Memory B cell (primary cell): ENCODE measurements at places on chromosomes 11 and 22.

- no peak for DNase-seq
Observed at GRCh38 chr22:20448630-20449029, 11.0 kb upstream of the SCARF2 start.

DNA sequence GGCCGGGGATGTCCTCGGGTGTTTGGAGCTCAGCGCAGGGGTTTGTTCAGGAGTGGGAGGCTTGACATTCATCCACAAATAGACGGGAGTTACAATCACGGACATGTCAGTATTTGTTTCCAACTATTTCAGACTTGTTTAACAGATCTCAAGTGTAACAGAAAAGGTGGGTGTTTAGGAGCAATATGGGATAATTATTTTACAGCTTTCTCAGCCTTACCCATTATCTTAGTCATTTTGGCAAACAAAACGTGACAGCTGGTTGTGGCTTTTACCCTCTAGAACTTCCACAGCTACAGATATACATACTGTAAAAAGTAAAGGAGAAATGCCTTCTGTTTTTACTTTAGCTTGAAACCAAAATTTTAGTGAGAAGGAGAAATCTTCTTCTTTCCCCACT is 178.7 kb upstream of the TMEM45B start:
- no peak for DNase-seq

DNA sequence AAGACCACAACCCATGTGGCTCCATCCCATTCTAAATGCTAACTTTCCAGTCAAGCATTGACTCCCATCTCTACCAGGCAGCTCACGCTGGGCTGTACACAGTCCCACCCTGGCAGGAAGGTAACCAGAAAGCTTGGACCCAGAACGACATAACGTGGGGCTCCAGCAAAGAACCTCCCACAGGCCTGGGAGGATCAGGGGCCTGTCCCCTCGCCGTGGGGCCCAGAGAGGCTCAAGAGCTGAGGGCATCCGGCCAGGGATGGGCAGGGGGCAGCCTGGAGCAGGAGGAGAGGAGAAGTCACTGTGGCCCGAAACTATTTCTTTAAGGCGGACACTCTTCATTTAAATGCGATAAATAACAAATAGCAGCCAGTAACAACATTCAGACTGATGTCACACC is 169.9 kb downstream of the SHANK2 start:
- DNase-seq: no peak

GRCh38 chr11:118401151-118401879 is at the start of gene ATP5MG:
TSS of gene ATP5MG (plus strand) at chr11:118401606. CDS start at chr11:118401666, 60 bp downstream.
- peak; percentile 87 for DNase-seq

DNA sequence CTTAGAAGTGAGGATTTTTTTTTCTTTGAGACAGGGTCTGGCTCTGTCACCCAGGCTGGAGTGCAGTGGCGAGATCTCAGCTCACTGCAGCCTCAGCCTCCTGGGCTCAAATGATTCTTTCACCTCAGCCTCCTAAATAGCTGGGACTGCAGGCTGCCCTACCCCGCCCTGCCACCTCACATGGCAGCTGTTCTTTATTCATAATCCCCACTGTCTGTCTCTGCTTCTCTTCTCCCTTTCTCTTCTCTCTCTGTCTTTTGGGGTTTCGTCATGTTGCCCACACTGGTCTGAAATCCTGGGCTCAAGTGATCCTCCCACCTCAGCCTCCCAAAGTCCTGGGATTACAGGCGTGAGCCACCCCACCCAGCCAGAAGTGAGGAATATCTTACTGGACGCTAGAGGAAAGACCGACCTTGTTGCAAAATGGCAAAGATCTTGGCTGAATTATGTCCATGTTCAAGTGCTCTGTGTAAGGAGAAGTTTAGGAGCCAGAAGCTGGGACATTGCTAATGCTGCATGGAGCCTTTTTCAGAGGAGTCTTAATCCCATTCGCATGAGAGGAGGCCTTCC is 21.9 kb downstream of the KRTAP5-5 start:
- DNase-seq: no peak

GRCh38 chr11:120651836-120652235 is 140.3 kb downstream of the GRIK4 start:
- no peak for DNase-seq

DNA sequence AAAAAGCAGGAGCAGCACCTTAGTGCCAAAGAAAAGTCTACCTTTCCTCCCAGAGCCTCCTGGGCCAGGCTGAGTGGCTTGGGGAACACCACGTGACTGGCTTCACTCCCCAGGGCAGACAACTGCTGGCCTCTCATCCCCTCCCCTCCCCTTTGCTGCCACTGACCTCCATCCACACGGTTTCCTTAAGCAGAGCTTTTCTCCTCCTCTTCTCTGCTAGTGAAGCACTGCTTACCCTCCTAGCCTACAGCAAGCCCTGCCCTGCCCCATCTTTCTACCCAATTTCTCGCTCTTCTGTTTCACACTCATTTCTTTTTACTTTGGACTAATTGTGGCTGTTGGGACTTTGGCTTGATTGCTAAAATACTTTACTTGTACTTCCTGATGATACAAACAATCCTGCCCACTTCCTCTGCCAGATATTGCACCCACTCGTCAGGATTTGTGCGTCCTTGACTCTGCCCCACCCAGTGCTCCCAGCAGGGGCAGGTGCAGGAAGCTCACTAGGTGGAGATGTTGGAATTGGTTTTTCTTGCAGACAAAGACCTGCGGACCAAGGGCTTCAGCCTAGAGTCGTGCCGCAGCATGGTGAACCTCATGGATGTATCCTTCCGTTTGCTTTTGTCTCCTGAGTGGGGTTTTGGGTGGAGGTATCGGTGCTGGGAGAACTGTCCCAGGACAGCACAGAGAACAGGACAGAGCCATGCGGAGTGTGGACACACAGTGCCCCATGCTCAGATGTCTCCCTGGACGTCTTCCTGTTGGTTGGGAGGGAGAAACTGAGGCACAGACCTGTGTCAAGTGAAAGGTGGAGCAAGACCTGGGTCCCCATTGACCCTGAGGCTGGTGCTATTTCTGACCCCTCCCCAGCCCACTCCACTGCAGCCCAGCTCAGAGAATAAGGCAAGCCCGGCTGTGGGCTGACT is 27.3 kb downstream of the CAPN1 start:
- DNase-seq: no peak

GRCh38 chr11:84558085-84558905 is 1068.8 kb downstream of the DLG2 start:
- no peak for DNase-seq

DNA sequence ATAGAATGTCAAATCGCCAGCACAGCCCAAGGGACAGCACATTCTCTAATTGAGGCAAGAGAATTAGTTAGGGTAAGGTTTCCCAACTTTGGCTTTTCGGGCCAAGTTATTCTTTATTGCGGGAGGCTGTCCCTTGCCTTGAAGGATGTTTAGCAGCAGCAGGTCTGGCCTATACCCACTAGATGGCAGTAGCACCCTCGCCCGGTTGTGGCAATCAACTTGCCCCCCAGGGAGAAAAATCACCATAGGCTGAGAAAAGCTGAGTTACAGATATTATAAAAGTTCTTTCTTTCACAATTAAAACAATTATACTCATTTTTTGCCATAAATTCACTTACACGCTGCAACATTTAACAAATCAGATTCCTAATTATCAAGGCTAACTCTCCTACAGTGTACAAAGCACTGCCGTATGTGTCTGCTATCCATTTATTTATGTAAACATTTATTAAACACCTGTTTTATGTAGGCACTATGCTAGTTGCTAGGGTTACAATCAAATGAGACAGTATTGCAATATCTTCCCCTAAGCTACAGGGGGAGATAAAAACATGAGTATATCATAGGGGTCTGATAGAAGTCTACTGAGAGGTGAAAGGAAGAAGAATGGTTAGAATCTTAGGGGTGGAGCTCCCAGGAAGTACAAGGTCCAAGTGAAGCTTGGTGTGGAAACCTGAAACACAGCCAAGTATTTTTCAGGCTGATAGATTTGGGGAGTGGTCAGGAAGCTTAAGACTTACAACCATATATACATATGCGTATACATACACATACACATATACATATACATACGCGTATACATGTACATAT is 452.3 kb downstream of the RAB38 start:
- no peak for DNase-seq

DNA sequence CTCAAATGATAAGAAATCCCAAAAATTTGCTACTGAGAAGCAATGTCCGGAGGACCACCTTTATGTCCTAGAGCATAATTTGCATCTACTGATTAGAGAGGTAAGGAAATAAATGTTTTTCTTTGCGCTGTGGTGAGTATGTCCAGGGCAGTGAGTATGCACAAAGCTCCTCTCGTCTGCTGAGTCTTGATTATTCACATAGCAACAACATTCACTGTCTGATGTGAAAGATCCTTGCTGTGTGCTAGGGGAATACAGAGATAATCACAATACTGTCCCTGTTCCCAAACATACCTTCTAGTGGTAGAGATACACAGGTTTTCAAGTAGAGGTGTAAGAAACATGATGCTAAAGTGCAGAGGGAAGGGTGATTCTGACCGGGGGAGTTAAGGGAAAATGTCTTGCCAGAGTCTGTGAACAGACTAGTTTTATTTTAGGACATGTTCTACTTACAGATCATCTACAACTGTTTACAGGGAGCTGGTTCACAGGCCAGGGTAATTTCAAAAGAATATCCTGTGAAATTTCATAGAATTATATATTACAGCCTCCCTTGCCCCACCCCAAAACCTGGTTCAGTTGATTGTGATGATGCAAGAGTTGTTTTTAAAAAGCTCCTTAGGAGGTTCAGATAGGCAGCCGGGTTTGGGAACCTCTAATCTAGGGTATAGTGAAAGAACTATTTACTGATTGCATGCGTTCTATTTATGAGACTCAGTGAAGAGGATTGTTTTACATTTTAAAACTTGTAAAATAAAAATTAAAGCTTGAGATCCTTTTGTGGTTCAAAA is 12.6 kb downstream of the MED17 start:
- no peak for DNase-seq

- no peak for DNase-seq
Observed at GRCh38 chr11:415640-416041, 842 bp upstream of the SIGIRR start.

DNA sequence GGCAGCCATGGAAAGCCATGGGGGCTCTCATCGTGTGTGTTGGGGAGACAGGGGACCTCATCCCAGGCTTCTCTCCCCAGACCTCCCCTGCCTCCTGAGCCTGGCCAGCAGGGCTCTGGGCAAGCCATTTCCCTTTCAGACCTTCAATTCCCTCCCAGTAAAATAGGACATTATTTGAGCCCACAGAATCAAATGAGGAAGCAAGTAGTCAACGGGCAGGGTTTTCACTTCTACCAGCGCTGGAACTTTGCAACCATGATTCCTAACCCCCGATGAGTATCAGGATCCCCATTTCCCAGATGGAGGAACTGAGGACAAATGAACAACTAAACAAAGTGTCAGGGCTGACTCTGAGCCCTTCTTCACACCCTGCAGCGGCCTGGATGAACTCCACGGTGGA is 48.9 kb upstream of the TCF20 start:
- no peak for DNase-seq

GRCh38 chr11:50333861-50334260 is 301.2 kb downstream of the OR4C45 start:
- DNase-seq: no peak

- DNase-seq: no peak
Observed at GRCh38 chr11:33269822-33270221, 12.6 kb downstream of the HIPK3 start.

- DNase-seq: no peak
Observed at GRCh38 chr11:69944146-69944795, 125.1 kb upstream of the FGF3 start.

- no peak for DNase-seq
Observed at GRCh38 chr11:106011481-106011880, 10.6 kb downstream of the MSANTD4 start.

- DNase-seq: no peak
Observed at GRCh38 chr11:22640862-22641261, 15.2 kb upstream of the FANCF start.

DNA sequence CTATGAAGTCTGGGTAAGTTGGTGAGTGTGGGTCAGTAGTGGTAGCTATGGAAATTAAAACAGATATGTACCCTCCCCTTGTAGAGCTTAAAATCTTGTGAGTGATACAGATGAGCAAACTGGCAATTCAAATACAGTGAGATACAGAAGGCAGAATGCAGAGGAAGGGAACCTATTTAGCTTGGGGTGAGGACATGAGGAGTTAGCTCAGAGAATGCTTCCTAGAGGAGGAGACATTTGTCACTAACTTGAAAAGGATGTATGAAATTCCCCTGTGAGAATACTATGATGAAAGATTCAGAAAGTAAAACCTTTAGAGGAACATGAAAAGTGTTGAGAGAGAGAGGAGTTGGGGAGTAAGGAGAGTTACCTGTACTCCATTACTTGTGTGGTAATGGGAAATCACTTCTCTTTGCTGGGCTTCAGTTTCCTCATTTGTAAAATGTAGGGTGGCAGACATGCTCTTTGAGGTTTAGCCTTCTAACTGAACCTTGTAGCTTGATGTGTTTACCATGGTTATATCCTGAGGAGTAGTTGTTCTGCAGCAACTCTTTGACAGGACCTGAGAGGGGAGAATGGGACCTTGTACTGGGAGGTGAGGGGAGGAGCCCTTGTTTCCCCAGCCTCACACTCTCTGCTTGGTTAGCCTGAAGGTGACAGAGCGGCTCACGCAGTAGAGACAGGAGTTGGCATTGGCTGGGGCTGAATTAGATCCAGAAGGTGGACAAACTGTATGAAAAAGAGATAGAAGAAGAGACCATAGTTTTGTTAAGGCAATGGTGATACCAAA is 17.9 kb downstream of the SWAP70 start:
- DNase-seq: no peak

- DNase-seq: no peak
Observed at GRCh38 chr22:19815093-19815822, 39.4 kb downstream of the GNB1L start.

- DNase-seq: no peak
Observed at GRCh38 chr11:102436976-102437375, 15.6 kb downstream of the TMEM123 start.

- DNase-seq: peak; percentile 35
Observed at GRCh38 chr11:14300661-14301304, 58.2 kb downstream of the RRAS2 start.

DNA sequence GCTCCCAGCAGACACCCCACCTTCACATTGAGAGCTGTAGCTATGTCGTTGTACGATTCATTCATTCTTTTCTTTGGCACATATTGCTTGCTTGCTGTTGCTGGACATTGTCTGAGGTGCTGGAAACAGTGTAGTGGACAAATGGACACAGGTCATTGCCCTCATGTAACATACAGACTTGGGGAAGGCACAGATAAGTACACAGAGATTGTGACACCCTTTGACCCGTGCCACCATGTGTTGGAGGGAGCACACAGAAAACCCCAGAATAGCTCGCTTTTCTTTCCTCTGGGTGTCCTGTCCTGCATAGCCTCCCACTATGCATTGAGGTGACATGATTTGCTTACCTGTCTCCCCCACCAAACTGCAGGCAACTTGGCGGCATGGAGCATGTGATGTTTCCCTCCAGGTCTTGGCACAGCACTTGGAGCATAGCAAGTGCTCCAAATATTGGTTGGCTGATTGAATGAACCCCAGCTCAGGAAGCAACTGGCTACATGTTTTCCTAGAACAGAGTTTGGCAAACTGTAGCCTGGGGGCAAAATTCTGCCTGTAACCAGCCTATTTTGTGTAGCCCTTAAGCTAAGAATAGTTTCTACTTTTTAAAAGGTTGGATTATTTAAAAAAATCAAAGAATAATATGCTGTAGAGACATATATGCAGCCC is 30.9 kb upstream of the NECTIN1 start:
- DNase-seq: no peak
